Activated T-helper 9 cell treated with anti-CD3 and anti-CD28 coated beads, Interleukin-2, amount 50 U/mL, for 16 hours (primary cell): ENCODE measurements at places on chromosomes 4 and X.
A peak's percentile ranks its signal among the peaks of the same experiment; 100 is the strongest.

- no peak for DNase-seq
Observed at GRCh38 chr4:119310826-119311225, 11.1 kb downstream of the FABP2 start.

- DNase-seq = no peak
Observed at GRCh38 chrX:19585332-19586082, 70.2 kb upstream of the MAP3K15 start.

DNA sequence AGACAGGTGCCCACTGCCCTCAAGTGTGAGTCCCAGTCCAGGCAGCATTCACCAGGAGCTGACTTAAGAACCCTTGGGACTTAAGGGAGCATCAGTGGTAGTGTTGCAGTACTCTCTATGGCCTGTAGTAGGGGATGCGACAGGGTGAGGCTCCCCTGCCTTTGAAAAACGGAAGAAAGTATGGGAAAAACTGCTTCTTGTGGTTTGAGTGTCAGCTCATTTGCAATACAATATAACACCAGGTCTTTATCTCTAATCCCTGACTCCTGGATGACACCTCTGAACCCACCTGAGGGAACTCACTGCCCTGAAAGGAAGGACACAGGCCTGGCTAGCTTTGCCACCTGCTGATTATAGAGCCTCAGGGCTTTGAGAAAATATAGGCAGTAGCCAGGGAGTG, 176.0 kb downstream of the SMARCA1 start:
- no peak for DNase-seq

GRCh38 chr4:47696823-47697222, 141.0 kb downstream of the CORIN start:
- no peak for DNase-seq

DNA sequence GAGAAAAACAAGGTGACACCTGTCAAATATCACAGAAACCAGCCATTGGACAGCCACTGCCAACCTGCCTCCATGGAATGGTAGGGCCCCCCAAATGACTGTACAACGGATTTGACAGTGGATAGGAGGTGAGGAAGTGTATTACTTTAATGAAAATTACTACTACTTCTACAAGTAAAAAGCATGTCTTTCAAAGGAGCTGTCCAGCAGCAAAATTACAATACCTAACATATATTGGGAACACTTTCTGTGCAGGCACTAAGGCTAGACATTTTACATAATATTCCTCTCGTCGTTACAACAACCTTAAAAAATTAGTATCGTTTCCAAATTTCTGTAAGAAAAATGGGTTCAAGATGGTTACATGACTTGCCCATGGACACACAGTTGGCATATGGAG, 14.9 kb downstream of the PPP3CA start:
- DNase-seq = no peak

DNA sequence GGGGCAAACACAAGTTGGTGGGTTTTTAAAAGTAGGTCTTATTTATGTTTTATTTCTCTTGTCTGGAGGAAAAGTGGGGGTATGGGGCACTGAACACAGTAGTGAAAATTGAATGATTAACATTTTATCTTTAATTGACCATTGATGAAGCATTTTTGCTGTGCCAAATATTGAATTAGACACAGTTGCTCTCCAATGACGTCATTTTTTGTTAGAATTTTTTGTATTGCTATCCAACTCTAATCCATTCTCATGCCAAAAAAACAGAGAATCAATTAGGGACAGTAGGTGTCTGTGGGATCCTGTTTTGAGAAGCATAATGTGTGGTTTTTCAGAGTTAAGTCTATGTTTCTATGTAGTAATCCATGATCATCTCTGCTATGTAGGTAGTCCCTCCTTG, 1032.8 kb downstream of the STPG2 start:
- DNase-seq = no peak

- DNase-seq = peak; percentile 72
Observed at GRCh38 chr4:6873792-6874461, 35.7 kb upstream of the TBC1D14 start.

GRCh38 chrX:105618393-105619101, 203.8 kb upstream of the NRK start:
- no peak for DNase-seq

DNA sequence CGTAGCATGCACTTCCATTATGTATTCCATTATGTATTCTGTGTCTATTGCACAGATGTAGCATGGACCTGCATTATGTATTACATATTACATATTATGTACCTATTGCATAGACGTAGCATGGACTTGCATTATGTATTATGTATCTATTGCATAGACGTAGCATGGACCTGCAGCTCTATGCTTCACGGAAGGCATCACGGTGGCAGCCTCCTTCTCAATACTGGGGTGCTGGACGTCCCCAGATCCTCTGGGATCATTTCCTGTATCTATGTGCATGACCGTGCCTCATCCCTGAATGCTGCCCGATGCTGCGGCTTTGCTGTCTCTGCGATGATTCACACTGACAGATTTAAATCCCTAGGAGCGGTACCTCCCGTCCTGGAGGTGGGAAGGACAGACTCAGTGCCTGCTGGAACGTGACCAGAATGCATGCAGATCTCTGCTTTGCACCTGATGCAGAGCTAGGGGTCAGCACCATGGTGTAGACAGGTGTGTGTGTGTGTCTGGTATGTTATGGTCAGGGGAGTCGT, 317.5 kb downstream of the DHRSX start:
- DNase-seq = no peak

GRCh38 chrX:4850312-4850711, 1136.9 kb upstream of the PRKX start:
- DNase-seq = no peak

GRCh38 chr4:68346461-68346860, 3.4 kb downstream of the YTHDC1 start:
- DNase-seq = no peak

DNA sequence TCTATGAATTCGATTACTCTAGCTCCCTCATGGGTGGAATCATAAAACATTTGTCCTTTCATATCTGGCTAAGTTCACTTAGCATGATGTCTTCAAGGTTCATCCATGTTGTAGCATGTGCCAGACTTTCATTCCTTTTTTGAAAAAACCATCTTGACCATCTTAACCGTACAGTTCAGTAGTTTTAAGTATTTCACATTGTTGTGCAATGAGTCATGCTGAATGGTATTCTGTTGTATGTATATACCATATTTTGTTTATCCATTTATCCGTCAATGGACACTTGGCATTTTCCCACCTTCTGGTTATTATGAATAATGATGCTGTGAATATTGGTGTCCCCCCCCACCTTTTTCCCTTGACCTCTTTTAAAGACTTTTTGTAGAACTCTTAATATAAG, 72.4 kb upstream of the TLR2 start:
- no peak for DNase-seq

- no peak for DNase-seq
Observed at GRCh38 chr4:112552668-112553067, 36.7 kb upstream of the NEUROG2 start.

DNA sequence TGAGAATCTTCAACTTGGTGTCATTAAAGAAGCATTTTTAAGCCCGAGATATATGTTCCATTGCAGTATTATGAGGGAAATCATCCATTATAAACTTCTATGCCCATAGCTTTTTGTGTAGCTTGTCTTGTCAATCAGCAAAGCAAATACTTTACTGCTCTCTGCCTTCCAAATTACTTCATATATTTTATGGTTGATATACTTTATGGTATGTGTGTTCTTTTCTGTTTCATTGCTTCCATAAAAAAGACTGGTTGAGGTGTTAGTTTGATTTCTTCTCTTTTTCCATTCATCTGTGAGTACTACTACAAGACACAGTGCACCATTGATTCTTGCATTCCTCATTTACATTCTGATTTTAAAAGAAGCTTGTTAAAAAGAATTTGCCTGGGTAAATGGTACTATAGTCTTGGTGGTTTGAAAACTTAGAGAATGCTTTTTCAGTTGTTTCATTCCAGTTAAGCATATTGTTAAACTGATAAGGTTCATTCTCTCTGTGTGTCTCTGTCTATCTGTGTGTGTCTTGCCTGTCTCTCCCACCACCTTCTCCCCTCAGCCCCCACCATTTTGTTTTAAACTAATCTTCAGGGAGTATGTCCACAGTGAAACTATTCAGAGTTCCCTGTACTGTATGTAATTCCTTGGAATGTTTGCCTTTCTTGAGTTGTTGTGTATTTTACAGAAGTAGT, 27.1 kb downstream of the STAG2 start:
- no peak for DNase-seq

GRCh38 chr4:7120341-7120740, 52.5 kb upstream of the GRPEL1 start:
- DNase-seq = no peak

DNA sequence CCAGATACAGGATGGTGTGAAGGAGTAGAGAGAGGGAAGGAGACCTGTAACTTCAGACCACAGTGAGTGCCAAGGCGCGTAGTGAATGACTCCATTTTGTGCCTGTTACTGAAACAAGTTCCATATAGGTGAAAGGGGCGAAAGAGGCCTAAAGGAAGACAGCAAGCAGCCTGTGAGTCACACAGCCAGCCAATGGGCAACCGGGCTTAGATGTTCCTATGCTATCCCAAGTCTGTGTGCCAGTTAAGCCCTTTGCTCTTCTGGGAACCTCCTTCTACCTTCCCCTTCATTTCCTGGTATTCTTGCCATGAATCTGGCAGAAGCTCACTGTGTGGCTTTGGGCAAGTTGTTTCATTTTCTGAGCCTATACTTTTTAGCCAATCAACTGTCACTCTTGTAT, 161.8 kb upstream of the LDB2 start:
- DNase-seq = no peak

DNA sequence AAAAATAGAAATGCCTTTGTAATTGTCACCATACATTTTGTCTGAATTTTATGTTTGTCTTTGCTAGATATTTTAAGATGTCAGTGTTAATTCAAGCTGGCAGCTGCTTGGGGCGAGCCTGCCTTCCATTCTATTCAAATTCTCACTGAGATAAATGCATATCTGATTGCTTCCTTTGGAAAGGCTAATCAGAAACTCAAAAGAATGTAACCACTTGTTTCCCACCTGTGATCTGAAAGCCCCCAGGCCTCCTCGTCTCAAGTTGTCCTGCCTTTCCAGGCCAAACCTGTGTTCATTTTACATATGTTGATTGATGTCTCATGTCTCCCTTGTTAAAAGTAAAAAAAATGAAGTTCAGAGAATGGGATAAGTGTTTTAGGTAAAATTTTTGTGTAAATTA, 318.7 kb upstream of the TECRL start:
- DNase-seq = no peak

- DNase-seq = no peak
Observed at GRCh38 chr4:38162240-38162784, 202.1 kb downstream of the PTTG2 start.

DNA sequence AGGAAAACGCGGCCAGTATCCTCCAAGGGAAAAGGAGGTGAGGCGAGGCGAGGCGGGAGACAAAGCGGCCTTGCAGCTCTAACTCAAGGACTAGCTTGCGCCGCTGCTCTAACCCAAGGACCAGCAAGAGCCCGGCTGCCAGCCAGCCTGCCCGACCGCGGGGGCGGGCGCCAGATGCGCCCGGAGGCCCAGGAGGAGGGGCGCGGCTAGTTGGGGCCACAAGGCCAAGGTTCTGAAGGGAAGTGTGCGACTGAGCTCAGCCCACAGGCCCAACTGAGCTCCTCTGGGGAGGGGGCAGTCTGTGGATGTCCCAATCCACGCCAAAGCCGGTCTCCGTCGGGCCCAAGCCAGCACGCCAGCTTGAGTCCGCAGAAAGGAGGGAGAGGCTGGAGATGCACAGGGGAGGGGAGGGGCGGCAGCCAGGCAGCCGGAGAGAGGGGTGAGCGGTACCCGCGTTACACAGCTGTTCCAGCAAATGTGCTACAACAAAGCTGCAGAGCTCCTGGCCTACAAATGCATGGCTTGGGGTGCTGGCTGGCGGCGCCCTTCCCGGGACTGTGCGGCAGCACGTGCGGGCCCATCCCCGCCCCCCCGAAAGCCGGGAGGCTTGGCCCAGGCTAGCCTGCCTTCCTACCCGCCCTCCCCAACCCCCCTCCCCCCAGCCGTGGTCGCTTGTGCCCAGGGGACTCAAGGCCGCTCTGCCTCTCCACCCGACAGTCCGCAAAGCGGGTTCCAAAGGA, 637 bp downstream of the AMER1 start:
- DNase-seq = no peak

DNA sequence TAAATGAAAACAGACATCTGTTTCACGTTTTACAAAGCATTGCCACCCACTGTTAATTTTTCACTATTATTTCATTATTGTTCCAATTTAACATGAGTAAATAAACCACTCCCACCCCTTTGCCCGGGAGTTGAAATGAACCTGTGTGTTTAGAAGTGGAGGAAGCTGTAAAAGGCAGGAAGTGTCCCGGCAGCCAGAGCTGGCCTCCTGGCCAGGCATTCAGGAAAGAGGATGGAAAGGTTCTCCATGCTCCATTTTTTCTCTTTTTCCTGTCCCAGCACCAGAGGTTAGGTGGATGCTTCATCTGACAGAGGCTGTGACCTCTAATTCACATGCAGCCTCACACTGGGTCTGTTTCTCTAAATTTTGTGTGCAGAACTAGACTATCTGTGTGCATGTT, 55.5 kb upstream of the LNX1 start:
- DNase-seq = no peak

GRCh38 chr4:119008761-119009160, 120.1 kb downstream of the SYNPO2 start:
- DNase-seq = no peak

GRCh38 chr4:25051534-25051933, 20.8 kb upstream of the LGI2 start:
- DNase-seq = no peak

DNA sequence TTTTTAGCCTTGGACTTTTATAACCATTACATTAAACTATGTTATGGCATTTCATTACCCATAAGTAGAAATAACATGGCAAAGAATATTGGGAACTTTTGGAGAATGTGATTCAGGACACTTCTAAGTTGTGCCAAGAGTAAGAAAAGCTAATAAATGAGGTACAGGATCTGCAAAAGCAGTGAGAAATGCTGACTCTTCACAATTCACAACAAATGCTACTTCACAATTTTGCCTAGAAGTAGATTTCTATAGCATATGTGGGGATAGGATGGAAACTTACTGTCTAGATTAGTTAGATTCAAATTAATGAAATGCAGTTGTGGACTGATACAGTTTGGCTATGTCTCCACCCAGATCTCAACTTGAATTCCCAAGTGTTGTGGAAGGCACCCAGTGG, 173.7 kb downstream of the COMMD8 start:
- DNase-seq = no peak

DNA sequence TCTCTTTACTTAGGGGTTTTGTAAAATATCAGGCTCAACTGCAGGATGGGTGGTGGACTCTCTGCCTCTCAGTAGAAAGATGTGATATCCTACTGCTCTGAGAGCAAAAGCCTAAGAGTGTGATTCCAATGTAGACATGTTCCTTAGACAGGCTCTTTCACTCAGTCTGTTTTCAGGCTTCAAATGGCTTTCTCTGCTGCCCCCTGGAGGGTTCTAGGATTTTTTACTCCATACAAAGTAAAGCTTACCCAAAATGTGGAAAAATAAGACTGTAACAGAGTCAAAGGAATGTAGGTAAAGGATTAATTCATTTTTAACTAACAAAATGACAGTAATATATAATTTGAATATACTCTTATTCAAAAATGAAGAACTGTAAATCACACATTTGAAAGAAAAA, 32.1 kb downstream of the ZGRF1 start:
- peak; percentile 3 for DNase-seq
